Subcutaneous preadipocyte (primary cell): ENCODE measurements at places on chromosomes 13 and 19. TPM values are rescaled to one million over a fixed set of nuclear protein-coding genes. Genes with fewer than 3 reads are reported as not detected.

The EPSTI1 gene
- total RNA-seq, result 2.2 and 10.3 TPM in 2 replicates

The PTH2 gene
- total RNA-seq, result not detected in 2 replicates

The TMEM145 gene
- 0.98 TPM in 1 of 2 replicates, not detected in the other for total RNA-seq

The SIAH3 gene
- total RNA-seq, result not detected in 2 replicates

The TTC9B gene
- total RNA-seq, result not detected in 2 replicates

The TMEM238 gene
- total RNA-seq, result not detected in 2 replicates

The ADAMTSL5 gene
- total RNA-seq, result 1.6 and 2.2 TPM in 2 replicates

The FXYD1 gene
- total RNA-seq, result 1.5 TPM in 1 of 2 replicates, not detected in the other

The ZNF433 gene
- total RNA-seq, result 0.98 and 1.5 TPM in 2 replicates

The LGI4 gene
- total RNA-seq, result under 0.01 and 0.20 TPM in 2 replicates

The ACP7 gene
- under 0.01 and 0.98 TPM in 2 replicates for total RNA-seq

The CKM gene
- total RNA-seq, result under 0.01 TPM in 1 of 2 replicates, not detected in the other

The KANK3 gene
- total RNA-seq, result under 0.01 and 0.20 TPM in 2 replicates

The EBI3 gene
- total RNA-seq, result under 0.01 TPM in 1 of 2 replicates, not detected in the other

The CSNK1A1L gene
- total RNA-seq, result not detected in 2 replicates

The ATP4A gene
- not detected in 2 replicates for total RNA-seq

The CERS1 gene
- 1.5 and 1.6 TPM in 2 replicates for total RNA-seq

The ABHD13 gene
- 3.7 and 5.7 TPM in 2 replicates for total RNA-seq

The ZNF471 gene
- 1.8 and 2.2 TPM in 2 replicates for total RNA-seq

The KISS1R gene
- not detected in 2 replicates for total RNA-seq

The ZNF576 gene
- 10.9 and 12.1 TPM in 2 replicates for total RNA-seq

The ZFP82 gene
- 4.8 and 5.5 TPM in 2 replicates for total RNA-seq

The SPACA4 gene
- not detected in 2 replicates for total RNA-seq

The FCHO1 gene
- 0.73 and 1.2 TPM in 2 replicates for total RNA-seq

The KLF1 gene
- 0.37 TPM in 1 of 2 replicates, not detected in the other for total RNA-seq

The TNFSF9 gene
- total RNA-seq, result 1.5 and 2.3 TPM in 2 replicates

The ZNF667 gene
- 0.98 and 3.3 TPM in 2 replicates for total RNA-seq

The KBTBD7 gene
- total RNA-seq, result 2.6 and 3.9 TPM in 2 replicates

The CASP14 gene
- total RNA-seq, result not detected in 2 replicates

The IZUMO2 gene
- not detected in 2 replicates for total RNA-seq

The FUT2 gene
- total RNA-seq, result not detected in 2 replicates
